ENCODE measurements at places on chromosomes 3 and 15.

DNA sequence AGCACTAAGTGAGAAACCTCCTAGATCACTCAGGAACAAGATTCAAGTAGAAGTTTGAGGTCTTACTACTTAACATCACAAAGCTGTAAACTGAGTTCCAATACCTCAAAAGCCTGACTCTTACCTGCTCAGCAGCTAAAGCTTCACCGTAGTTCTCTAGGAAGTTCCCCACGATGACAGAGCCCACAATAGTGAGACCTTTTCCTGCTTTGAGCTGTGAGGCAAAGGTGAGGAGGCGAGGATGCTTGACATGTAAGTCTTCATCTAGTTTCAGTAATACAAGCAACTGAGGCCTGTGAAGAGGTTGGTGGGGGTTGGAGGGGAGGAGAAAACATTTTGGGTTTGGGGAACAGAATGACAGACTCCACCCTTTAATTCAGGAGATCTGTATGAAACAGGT lies 15.7 kb downstream of the EMC4 start:
- no peak for DNase-seq

GRCh38 chr3:113247675-113248458 lies 36.5 kb downstream of the BOC start:
- DNase-seq = no peak

DNA sequence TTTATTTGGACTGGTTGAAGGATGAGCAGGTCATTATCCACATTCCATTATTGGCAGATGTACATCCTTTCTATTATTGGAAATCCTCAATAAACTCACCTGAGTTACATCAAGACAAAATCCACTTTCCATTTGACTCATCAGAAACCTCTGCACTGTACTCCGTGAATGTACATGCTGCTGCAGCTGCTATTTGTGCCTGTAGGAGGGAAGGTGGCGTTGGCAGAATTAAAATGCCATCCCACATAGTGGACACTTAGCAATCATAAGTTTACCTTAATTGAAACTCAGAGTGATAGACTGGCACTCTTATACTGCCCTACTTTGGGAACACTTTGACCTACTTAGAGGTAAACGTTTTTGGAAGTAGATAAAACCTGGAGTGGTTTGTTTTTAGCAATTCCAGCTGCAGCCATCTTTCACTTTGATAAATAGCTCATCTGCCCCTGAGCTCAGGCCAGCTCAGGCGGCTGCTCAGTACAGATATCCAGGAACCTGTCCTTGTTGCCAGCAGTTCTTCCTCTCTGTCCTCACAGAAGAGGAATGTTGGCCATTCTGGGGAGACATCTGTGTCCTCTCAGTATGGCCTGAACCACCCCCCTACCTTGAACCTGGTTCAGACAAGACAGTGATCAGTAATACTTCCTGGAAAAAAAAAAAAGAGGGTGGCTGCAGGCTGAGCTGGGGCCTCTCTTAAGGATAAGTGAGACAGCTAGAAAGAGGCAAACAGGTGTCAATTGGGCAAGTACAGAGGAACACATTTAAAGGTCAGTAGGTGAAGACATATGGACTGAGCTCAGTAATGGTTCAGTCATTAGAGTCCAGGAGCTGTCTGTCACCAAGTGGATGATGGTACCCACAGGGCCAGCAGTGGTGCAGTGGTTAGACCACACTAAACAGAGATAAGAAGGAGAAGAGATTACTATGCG lies 153.4 kb upstream of the UMPS start:
- no peak for DNase-seq

GRCh38 chr3:25064681-25065080 lies 363.4 kb upstream of the RARB start:
- DNase-seq = no peak

- no peak for DNase-seq
These were observed 29.3 kb upstream of the SLC28A1 start for GRCh38 chr15:84855136-84855535.

Measured in T follicular helper cell (primary cell).